ENCODE measurements at places on chromosomes 13 and 19.

GRCh38 chr13:113652404-113653263 is 5.4 kb downstream of the ATP4B start:
- DNase-seq, result no peak

- DNase-seq, result no peak
Observed at GRCh38 chr13:85174291-85174690, 624.9 kb downstream of the SLITRK6 start.

DNA sequence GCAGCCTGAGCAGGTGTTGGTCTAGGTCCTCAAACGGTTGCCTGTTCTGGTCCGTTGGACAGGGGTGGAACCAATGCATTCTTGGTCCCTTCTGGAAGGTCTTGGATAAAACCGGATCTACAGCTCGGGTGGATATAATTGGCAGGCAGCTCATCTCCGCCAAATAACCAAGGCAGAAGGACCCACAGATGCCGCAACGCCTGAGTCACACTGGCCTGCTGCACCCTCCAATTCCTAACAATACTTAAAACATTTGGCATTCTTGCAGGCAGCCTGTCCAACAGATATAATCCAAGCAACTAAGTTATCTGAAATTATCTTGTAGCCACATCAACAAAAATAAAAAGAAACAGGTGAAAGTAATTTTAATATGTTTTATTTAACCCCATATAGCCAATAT is 59.0 kb upstream of the FGF14 start:
- DNase-seq, result no peak

- DNase-seq, result no peak
Observed at GRCh38 chr13:91046715-91047327, 300.7 kb upstream of the MIR17HG start.

GRCh38 chr13:98473788-98474144 is 103.1 kb downstream of the STK24 start:
- no peak for DNase-seq

GRCh38 chr13:46296115-46296822 is 84.5 kb downstream of the LRRC63 start:
- DNase-seq, result no peak
